ENCODE measurements at places on chromosomes 7 and 10.

- no peak for DNase-seq
Observed at GRCh38 chr10:32418572-32418971, 27.4 kb upstream of the CCDC7 start.

DNA sequence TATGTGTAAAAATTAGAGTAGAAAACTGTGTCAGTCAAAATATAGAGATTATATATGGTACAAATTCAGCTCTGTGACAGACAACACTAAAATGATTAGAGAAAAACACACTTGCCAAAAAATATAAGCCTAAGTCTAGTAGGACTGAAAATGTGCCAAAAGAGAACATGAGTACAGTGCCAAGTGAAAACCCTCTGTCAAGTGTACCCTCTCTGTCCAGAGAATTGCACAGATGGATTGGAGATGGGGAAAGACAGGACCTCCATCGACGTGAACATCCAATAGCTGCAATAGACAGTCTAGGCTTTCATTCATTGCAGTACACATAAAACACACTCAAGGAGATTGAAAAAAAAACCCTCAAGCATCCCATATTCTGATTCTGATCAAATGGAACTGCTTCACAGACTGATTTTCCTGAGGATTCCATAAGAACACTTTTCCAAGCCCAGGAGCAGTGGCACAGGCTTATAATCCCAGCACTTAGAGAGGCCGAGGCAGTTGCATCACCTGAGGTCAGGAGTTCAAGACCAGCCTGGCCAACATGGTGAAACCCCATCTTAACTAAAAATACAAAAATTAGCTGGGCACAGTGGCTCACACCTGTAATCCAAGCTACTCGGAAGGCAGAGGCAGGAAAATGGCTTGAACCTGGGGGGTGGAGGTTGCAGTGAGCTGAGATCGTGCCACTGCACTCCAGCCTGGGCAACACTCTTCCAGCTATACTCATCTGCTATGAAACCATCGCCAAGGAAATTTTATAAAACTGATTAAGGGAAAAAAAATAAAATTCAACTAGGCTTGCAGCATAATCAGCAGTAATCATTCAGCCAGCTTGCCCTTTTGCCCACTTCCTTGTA, 110.0 kb upstream of the TRIM24 start:
- DNase-seq, result no peak

- DNase-seq, result no peak
Observed at GRCh38 chr10:93844979-93845626, 48.7 kb upstream of the SLC35G1 start.

DNA sequence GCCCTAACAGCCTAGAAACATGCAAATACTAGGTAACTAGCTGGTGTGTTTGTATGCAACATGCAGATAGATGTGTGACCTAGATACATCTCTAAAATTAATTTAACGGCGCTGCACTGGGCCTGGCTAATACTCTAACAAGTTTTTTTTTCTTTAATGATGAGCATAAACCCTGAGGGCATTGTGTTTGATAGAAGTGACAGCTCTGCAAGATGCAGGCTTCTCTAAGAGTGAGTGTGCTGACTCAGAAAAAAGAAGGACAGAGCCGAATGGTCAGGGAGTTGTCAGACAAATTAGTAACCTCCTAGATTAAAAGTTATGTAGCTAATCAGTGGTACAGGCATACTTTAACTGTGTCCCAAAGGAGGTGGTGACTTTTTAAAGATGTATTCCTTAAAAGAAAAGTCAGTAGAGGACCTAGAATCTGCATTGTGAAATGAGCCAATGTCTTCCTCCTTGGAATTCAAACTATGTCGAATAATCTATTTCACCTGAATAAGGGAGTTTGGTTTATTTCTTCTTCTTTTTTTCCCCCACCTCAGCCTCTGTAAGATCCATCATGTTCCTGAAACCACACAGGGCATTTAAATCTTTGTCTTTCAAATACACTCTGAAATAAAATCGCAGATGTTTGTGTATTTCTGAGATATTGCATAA, 315.1 kb downstream of the GFRA1 start:
- DNase-seq, result no peak

GRCh38 chr10:130230611-130231010, 94.4 kb downstream of the GLRX3 start:
- DNase-seq, result no peak

GRCh38 chr10:36880898-36881297, 244.5 kb upstream of the ANKRD30A start:
- DNase-seq, result peak; percentile 51

- DNase-seq, result no peak
Observed at GRCh38 chr10:18666810-18667209, 7.6 kb downstream of the ARL5B start.

DNA sequence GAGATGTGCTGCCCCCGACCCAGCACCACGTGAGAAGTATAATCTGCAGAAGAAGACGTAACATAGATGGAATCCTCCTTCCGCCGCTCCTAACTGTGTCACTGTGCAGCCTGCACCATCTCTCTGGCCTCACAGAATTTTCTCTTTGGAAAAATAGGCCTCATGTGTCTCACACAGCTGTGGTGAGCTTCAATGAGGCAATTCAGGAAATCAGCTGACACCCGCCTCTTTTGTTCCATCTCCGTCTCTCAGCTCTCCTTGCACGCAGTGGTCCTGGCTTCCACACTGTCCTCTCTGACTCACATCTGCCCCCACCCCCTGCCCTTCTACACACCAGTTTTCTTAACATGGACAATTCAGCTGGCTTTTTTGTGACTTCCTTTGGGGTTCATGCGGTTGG, 7.2 kb downstream of the C10orf90 start:
- peak; percentile 45 for DNase-seq

DNA sequence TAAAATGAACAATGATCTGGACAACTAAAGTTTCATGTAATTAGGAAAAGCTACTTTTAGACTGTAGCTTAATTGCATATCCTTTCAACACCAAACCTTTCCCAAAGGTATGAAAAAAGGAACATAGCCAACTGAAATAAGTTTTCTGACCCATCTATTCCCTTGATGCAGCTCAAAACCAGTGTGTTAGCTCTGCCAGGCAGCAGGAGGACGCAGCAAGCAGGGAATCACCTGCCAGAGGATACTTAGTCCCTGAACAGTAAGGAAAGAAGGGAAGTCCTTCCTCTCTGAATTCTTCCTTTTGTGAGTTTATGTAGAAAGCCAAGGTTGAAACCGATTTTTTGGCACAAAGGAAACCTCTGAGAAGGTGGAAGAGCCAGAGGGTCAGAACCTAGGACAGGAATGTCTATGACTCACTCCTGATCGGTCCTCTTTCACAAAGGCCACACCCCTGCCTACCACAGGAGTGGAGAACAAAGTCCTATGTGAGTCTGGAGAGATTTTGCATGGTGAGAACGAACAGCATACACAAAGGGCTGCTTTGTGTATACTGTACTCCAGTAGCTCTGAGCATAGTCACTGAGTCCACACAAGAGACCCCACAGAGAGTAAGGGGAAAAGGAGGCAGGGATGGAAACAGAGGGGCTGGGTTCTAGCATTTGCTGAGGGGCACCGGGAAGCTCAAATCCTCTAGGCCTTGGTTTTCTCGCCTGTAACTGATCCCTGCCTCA, 68.8 kb upstream of the GSDME start:
- DNase-seq, result peak; percentile 32

DNA sequence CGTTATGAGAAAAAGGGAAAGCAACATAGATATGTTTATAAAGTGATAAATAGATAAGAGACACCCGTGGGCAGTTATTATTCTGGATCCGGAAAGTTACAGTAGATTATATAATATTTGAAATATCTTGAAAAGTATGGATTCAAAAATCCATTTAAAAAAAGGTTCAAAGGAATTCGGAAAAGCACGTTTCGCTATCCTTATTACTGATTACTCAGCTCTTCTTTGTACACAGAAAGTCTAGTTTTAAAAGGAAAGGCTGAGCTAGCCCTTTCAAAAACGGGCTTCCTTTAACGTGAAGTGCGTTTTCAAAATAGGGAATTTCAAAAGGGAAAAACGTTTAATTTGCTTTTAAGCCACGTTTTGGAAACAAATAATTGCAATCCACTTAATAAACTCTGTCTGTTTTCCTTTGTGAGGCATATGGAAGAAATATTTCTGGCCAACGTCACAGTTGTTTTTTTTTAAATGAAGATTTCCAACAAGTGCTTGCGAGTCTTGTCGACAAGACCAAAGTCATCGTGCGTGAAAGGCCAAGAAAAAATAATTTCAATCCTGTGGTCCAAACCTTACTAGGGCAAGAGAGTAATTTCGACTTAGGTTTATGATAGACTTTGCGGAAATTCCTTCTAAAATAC, 2.2 kb upstream of the SKIDA1 start:
- DNase-seq, result peak; percentile 64

GRCh38 chr10:14185316-14186045, 145.2 kb downstream of the FRMD4A start:
- DNase-seq, result peak; percentile 85

- no peak for DNase-seq
Observed at GRCh38 chr7:148521271-148521670, 69.3 kb upstream of the C7orf33 start.

DNA sequence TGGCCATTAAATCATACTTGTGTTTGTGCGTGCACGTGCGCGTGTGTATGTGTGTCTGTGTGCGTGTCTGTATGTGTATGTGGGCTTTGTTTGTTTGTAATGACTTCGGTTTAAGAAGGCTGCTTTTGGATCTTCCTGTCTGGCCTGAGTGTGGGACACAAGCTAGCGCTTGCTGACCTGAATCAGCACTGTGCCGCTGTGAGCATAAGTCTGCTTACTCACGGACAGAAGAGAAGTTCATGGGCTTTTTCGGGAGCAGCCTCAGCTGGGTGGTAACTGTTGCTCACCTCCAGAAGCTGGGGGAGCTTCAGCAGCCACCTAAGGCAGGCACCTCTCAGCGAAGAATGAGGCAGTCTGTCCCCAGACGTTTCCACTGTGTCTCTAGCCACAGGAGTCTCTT, 56.1 kb upstream of the TRUB1 start:
- no peak for DNase-seq

DNA sequence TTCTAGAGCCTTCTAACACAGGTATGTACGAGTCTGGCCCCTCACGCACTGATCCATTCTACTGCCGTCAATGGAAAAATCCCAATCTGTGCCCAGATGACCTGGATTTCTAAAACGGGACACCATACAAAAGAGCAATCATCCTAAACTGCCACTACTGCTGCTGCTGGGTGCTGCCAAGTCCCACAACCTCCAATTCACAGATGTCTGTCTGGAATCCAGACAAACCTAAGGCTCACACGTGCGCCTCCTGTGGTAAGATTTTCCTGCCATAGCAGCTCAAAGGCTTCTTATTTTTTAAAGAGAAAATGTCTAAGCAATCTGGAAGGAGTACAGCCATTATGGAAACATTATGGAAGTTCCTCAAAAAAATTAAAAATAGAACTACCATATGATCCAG, 40.9 kb downstream of the JCAD start:
- DNase-seq, result peak; percentile 57

DNA sequence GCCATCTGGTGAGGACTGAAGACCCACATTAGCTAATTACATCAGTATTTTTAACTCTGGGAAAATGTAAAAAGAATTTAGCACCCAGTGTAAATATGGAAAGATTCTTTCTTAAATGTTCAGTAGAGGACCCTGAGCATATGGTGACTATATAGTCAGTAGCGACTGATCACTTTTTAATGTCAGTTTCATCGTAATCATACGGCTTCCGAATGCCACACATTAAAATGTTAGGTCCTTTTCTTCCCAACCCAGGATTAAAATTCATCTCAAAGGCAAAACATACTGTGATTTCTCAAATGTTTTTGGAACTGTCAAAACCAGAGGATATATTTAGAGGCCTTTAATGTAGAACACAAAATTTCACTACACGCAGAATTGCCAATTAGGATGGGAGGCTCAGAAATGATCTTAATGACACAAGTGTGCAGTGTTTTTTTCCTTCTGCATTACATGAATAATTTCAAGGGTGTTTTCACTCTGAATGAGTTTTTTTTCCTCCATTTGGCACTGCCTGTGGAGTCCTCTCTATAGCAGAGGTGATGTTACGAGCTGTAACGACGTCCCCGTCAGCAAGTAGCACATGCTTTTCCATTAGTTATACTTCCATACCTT, 382.7 kb downstream of the PAXIP1 start:
- DNase-seq, result no peak

DNA sequence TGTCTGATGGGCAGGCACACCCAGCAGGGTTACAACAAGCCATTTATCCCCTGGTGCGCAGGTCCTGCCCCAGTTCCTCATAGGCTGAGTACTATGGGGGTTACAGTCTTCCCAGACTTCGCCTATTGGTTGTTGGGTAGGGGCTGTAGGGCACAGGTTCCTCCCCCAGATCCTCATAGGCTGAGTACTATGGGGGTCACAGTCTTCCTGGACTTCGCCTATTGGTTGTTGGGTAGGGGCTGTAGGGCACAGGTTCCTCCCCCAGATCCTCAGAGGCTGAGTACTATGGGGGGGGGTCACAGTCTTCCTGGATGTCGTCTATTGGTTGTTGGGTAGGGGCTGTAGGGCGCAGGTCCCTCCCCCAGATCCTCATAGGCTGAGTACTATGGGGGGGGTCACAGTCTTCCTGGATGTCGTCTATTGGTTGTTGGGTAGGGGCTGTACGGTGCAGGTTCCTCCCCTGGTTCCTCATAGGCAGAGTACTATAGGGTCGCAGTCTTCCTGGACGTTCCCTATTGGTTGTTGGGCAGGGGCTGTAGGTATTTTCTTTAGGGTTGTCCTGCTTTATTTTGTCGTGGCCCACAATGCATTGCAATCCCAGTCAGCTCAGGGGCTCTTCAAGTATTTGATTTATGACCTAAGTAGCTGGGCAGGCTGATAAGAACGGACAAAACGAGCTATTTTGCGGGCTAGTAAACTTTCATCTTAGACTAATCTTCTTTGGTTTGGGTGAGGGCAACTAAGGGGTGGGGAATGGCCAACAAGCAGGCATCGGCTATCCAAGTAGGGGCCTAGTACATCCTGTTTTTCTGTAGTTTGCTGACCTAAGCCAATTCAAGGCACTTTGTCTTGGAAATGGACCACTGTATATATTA, 3.4 kb downstream of the LRRC27 start:
- peak; percentile 99 for DNase-seq

DNA sequence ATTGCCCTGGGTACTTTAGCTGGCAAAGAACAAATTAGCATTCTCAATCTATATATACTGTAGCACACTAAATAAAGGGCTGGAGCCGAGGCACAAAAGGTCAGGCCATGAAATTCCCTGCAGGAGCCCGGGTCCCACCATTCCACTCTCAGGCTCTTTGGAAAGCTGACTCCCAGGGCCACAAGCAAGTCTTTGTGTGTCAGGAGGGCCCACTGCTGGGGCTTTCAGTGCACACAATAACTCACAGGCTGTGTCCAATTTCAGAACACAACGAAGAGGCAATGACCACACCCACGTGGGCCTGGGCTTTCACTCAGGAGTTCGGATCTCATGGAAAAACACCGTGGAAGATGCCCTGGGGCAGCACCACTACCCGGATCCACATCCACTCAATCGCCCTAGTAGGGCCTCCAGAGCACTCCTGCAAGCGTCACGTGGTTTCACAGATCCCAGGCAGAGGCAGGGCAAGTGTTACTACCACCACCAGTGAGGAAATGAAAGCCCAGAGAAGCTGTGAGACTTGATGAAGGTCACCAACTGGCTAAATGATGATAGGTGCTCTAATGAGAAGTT, 60.3 kb downstream of the COBL start:
- no peak for DNase-seq

- no peak for DNase-seq
Observed at GRCh38 chr7:33973231-33974015, 68.1 kb downstream of the BMPER start.

GRCh38 chr10:7423521-7423920, 12.7 kb upstream of the SFMBT2 start:
- DNase-seq, result no peak
